ENCODE measurements at places on chromosomes 2 and 18.

- no peak for DNase-seq
These were observed 291.4 kb downstream of the CCDC85A start for GRCh38 chr2:56475191-56475590.

DNA sequence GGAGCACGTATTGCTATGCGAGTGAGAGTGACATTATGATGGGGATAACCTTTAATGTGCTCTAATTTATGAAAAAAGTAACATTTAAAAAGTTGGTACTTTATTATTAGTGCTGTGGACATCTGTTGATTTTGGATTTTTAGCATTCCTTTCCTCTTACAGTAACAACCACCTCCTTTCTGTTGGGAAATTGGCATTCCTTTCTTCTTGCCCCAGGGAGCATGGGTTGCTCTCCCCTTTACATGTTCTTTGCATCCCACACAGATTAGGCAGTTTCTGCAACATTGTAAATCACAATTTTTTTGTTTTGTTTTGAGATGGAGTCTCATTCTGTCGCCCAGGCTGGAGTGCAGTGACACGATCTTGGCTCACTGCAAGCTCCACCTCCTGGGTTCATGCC lies 300.2 kb downstream of the LPIN1 start:
- DNase-seq: no peak

DNA sequence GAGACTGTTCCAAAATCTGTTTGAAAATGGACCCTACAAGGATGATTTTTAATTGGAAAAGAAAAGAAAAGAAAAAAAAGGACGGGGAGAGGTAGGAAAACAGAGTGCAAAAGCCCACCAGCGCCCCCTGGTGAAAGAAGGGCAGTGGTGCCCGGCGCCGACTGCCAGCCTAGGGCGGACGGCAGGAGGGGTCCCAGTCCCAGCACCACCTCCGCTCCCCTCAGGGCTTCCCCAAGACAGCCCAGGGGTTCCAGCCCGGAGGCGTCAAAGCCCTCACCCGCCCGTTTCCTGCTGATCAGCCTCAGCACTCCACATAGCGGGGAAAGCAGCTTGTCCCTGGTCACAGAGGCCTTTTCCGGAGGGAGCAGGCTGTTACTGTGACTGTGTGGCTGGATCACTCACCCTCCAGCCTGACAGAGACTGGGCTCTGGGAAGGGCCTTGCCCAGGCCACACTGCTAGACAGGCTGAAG lies 213.9 kb downstream of the TFCP2L1 start:
- DNase-seq: no peak

GRCh38 chr18:44358402-44358801 lies 322.3 kb upstream of the SETBP1 start:
- DNase-seq: no peak

DNA sequence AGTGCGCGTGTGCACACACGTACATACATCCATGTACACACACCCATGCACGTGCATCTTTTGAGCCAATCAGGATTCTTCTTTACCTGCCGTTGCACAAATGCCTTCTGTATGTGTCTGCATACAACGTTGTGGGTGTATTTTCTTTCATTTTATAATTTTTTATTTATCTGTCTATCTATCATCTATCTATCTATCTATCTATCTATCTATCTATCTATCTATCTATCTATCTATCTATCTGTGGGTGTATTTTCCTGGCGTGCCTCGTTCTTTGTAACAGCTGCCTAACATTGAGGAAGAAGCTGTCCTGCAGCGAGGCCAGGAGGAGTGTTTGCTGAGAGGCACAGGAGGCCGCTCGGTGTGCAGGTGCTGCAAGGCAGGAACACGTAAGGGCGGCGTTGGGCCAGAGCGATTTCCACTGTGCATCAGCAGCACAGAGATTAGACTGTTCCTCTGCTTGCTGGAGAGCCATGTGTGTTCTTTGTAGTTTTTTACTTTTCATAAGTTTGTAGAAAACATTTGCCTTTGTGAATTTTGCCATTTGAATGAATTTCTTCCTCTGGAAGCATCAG lies 84.4 kb downstream of the DGKD start:
- no peak for DNase-seq

DNA sequence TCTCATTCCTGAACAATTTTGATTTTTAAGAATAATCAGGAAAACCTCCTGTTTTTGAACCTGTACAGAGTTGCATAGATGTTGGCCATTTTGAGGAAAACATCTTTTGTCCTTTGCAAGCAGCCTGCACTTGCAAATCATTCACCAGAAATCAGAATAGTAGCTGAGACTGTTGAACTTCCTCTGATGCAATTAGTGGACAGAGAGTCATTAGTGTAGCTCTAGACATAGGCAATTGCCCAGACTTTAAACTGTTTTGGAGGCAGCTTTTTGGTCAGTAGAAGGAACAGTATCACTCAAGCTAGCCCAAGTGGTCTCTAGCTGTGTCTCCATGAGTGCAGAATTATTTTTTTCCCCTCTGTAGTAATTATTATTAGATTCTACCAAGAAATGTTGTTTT lies 326.1 kb downstream of the PIK3C3 start:
- DNase-seq: no peak

GRCh38 chr2:72198532-72199241 lies 51.0 kb upstream of the CYP26B1 start:
- DNase-seq: no peak

DNA sequence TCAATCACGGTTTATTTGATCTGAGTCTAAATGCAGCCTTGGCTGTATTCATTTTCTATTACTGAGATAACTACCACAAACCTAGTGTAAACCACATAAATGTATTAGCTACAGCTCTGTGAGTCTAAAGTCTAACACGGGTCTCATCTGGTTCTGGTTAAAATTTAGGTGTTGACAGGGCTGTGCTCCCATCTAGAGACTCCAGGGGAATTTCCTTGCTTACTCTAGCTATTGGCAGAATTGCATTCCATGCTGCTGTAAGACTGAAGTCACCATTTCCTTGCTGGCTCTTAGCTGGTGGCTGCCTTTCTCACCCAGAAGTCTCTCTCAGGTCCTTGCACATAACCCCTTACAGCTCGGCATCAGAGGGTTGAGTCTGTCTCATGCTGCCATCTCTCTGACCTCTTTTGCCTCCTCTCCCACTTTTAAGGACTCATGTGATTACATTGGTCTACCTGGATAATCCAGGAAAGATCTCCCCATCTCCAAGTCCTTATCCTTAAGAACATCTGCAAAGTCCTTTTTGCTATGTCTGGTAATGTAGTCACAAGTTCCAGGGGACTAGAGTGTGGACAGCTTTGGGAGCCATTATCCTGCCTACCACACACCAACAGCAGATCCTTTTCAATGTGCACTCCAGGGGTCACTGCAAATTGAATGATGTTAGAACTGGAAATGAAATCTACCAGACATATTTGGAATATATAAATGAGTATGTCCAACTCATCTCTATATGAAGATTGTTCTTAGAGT lies 207.0 kb upstream of the AGAP1 start:
- no peak for DNase-seq

DNA sequence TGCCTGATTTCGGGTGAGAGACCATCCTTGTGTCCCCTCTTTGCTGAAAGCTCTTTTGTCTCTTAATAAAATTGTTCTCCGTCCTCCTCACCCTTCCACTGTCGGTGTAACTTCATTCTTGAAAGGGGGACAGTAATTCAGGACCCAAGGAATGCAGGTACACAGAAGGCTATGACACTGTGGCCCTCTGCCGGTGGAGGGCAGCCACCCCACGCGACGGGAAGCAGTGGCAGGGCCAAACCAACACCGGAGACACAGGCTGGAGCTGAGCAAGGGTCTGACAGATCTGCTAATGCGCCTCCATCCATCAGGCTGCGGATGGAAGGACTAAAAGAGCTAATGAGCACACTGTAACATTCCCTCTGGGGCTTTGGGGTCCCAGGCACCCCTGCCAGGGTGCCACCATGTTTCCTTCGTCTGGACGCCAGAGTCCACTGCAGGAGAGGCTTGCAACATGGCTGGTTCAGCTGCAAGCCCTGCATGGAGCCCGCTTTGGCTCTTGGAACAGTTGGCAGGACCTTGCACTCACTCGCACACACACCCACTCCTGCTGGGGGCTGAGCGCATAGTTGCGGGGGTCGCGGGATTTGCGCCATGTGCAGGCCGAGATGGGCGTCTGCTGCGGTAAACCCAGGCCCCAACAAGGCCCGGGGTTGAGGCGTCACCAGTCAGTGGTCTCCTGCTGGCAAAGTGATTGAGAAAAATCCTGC lies 544.1 kb upstream of the CDH7 start:
- DNase-seq: no peak

GRCh38 chr2:9905413-9905812 lies 46.1 kb upstream of the GRHL1 start:
- no peak for DNase-seq

- DNase-seq: no peak
These were observed 13.5 kb downstream of the INPP4A start for GRCh38 chr2:98458207-98458606.

DNA sequence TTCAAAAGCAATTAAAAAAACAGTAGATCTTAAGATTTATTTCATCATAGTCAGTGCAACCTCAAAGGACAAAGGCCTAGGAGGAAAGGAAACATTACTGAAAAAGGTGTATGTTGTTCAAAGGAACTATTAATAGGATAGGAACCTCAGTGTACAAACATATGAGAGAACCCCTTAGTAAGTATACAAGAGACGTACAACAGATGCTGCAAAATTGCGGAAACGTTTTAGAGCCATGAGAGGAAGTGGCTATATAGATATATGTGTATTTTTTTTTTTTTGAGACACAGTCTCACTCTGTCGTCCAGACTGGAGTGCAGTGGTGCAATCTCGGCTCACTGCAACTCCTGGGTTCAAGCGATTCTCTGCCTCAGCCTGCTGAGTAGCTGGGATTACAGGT lies 22.2 kb downstream of the PIK3C3 start:
- DNase-seq: no peak

DNA sequence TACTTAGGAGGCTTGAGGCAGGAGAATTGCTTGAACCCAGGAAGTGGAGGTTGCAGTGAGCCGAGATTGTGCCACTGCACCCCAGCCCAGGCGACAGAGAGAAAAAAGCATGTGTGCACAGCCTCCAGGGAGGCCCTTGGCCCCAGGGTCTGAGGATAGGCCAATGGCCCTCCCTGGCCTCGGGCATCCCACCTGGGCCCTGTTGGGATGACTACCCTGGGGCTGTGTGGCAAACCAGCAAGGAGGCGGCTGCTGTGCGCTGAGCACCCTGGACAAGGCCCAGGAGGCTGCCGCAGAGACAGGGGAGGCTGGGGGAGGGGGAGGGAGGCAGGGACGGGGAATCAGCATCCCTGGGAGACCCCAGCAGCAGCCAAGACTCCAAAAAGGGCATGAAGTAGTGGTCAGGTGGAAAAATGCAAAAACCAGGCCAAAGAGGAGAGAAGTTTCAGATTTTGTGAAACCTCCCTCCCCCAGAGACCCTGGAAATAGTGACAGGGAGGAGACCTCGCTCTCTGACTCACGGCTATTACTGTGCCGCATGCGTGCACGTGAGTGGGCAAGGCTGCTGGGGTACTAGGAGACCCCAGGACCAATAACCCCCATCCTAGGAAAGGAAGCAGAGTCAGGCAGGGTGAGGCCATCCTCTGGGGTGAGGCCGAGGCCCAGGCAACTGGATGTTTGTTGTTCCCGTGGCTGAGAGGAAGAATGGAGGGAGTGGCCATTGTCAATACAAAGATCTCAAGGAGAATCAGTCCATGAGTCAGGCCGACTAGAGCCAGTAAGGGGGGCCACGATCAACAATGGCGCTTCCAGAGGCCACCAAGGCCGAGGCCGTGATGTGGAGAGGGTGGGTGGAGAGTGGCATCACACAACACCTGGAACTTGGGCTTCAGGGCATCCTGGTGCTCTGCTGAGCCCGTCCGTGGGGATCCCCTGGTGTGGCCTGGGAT lies 16.0 kb upstream of the B3GNT7 start:
- no peak for DNase-seq

DNA sequence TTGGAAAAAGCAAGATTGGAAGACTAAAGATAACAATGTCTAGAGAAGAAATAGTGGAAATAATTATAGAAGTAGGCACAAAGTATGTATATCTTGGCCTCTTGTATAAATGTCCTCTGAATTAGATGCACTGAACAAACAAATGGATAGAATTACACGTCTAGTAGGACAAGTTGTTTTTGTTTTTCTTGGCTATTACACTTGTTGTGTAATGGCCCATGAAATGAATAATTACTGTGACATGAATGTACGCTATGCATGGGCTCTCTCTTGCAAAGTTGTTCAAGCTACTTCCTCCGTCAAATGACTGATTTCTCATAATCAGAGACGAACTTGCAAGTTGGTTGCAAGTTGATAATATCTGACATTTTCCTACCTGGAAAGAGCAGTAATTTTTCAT lies 126.2 kb downstream of the PDE1A start:
- no peak for DNase-seq

GRCh38 chr2:151823651-151824050 lies 4.6 kb downstream of the ARL5A start:
- DNase-seq: no peak

GRCh38 chr2:142174176-142174575 lies 43.4 kb upstream of the LRP1B start:
- no peak for DNase-seq

- DNase-seq: no peak
These were observed 123.0 kb downstream of the ACAA2 start for GRCh38 chr18:49690312-49690711.

DNA sequence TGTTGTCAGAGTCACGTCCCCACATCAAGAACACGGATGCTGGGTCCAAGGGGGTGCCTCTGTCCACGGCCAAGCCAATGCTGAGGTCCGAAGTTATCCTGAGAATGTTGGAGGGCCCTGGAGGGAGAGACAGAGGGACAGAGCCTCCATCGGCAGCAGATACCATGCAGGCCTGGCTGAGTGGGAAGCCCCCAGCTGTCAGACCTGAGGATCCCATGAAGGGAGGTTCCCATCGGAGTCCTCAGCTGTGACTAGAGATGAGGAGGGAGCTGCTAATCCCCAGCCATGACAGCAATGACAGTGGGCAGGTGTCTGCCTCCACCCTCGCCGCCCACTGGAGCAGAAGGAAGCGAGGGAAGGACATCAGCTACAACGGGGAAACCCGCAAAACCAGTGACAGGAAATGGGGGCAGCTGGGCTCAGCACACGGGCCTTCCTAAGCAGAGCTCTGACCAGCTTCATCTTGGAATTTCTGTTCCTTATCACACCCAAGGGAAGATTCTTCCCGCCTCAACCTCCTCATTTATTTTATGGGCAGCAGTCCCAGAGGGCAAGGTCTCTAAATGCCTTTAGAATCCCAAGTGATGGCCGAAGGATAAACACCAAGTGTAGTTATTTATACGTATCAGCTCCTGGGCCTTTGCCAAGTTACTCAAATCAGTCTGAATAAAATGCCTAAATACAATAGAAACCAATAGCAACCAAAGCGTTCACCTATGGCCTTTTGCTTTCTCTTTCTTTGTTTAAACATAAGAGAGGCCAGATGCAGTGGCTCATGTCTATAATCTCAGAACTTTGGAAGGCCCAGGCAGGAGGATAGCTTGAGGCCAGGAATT lies 32.2 kb downstream of the FAM178B start:
- DNase-seq: no peak

- DNase-seq: no peak
These were observed 209.2 kb downstream of the ARL4C start for GRCh38 chr2:234287650-234288049.

DNA sequence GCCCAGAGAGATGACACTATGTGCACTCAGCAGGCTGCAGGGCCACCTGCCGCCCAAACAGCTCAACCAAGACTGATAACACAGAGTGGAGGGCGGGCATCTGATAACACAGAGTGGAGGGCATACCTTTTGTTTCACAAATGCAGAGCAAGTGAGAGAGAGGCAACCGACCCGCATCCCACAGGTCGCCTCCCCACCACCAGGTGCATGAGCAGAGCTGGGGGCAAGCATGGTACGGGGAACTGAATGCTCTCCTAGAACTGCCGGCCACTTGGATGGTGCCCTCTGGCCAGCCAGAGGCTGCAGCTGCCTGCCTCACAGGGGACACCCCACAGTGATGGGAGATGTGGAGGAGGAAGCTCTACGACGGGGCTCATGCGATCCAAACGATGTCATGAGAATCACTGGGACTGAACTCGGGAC lies 49.5 kb downstream of the ANO7 start:
- no peak for DNase-seq
